ENCODE measurements at places on chromosomes 7 and 10.

DNA sequence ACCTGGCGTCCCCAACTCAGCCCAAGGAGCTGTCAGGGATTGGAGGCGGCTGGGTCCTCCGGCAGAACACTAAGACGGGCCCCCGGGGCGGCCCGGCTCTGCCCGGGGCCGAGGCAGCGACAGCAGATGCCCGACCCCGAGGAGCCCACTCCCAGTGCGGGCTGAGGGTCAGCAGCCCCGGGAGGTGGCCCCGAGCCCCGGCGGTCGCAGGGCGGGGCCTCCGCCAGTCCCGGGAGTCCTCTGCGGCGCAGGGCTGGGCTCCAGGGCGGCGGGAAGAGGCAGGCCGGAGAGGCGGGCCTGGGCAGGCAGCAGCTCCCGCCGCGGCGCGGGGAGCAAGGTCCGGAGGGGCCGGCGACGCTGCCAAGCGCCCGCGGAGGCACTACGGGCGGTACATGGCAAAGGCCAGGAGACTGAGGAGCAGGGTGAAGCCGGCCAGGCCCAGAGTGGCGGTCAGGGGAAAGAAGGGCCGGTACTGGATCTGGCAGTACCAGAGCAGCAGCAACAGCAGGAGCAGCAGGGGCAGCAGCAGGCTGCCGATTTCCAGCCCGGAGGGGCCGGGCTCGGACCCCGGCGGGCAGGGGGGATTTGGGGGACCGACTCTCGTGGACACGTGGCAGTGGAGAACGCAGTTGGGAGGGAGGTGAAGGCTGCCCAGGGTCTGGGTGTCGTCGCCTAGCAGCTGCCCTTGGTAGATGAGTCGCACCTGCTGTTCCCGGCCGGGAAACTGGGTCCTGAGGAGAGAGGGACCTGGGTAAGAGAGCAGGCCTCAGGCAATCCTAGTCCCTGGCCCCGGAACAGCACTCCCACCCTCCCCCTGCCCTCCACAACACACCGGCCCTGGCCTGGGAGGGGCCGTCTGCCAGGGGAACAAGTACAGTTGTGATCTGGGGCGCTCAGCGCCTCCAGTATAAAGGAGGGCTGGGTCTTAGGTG is 827 bp upstream of the FASTK start:
- DNase-seq = no peak

GRCh38 chr10:101875068-101875688 is 31.6 kb upstream of the KCNIP2 start:
- no peak for DNase-seq

DNA sequence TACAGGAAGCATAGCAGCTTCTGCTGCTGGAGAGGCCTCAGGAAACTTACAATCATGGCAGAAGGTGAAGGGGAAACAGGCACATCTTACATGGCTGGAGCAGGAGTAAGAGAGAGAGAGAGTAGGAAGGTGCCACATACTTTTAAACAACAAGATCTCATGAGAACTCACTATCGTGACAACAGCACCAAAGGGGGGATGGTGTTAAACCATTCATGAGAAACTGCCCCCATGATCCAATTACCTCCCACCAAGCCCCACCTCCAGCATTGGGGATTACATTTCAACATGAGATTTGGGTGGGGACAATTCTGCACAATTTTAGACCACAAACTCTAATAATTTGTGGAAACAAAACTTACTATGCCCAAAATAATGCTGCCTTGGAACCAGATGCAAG is 16.8 kb upstream of the ARMC3 start:
- no peak for DNase-seq

DNA sequence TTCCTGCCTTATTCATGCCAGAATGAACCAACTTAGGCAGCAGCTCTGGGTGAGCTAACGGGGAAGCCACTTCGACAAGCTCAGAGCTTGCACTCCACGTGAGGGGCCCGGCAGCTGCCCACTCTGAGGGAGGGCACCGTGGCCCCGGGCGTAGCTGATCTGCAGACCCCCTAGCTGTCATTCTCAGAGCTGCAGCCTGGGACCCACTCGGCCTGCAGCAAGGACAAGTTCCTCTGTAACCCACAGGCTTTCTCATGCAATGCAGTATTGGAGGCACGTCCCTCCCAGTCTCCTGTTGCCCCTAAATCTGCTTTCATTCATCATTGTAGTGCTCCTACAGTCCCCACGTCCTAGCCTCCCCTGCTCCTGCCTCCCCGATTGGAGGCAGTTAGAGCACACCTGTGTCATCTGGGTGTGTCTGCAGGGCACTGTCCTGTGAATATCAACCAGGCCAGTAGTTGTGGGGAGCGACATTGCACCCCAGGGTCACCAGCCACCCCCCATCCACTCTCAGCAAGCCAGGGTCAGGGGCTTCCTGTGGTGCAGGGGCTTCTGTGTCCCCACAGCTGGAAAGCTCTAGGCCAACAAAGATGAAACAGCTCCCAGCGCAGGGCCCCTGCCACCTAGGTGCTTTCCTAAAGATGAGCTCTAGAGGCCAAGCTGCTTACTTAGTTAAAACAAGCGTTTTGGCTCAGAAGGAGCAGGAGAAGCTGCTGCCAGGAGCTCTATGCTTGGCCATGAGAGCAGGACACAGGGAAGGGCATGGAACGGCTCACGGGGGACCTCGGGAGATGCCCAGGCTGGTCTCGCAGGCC is 333.6 kb downstream of the ADARB2 start:
- no peak for DNase-seq

- DNase-seq = no peak
Measured at GRCh38 chr10:133163889-133164815, 4.1 kb downstream of the KNDC1 start.

GRCh38 chr10:45624724-45625123 is 47.8 kb downstream of the ZFAND4 start:
- DNase-seq = no peak

DNA sequence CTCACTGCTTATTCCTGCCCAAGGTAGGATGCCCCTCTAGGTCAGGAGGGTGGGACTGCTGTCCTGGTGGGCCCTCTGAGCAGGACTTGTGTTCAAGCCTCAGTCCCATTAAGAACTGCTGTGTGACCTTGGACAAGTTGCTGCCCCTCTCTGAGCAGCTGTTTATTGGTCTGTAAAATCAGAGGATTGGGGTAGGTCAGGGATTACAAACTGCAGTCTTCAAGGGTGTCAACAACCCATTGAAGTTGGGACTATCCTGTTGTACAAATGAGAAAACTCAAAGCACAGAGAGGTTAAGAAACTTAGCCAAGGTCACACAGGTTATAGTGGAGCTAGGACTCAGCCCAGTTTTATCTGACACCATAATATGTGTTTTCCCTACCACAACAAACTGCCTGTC is 55.3 kb downstream of the ZMIZ1 start:
- DNase-seq = no peak

GRCh38 chr7:35253710-35254495 is at the start of gene TBX20:
Gene TBX20, minus strand, starts transcription at chr7:35254100. Its CDS starts 480 bp downstream, at chr7:35253620.
- DNase-seq = no peak

DNA sequence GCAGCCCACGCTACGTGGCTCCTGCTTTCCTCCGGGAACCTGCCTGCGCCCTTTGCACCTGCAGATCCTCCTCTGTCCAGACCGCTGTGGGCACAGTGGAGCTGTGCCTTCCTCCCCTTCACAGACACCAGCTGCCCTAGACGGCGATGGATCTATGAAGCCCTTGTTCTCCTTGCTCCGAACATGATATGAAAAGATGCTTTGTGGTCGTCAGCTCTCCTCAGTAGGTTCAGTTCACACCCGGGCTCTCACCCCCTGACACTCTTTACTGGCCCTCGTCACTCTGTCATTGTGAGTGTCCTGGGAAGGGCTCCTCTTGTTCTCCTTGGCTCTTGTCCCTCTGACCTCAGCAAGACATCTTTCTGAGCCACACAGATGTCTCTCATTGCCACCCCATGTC is 4.2 kb downstream of the ZNF488 start:
- DNase-seq = no peak

DNA sequence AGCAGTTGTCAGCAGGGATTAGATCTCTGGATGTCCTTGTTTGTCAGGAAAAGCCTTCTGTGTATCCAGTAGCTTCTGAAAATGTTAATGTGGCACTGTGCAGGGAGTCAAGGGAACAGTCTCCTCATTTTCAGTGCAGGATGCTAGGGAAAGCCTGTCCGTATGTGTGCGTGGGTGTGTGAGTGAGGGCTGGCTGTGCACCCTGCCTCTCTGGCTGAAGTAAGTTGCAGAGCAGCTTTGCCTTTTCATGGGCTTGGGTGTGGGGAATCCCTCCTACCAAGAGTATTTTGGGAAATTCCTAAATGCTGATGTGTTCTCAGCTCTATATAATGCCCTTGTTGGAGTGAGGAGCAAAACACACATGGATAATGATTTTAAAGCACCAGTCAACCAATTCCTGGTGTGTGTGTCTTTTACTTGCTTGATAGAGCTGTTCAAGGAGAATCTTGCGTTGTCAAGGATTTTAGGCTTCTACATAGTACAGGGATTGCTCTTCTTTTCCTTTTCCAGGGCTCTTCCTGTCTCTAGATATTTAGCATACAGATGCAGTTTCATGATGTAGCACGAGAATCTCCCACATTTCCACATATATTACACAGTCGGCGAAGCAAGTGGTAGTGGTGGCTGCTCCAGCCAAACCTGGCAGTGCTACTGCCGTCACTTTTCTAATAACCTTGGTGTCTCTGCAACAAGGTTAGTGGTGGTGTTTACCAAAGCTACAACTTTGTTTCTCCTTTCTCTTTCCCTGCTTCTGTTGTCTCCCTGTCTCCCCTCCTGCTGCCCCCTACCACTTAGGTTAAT is 92.8 kb downstream of the MCU start:
- DNase-seq = no peak

- DNase-seq = no peak
Measured at GRCh38 chr7:34751725-34752643, 94.0 kb downstream of the NPSR1 start.

GRCh38 chr10:63430091-63430998 is 35.4 kb downstream of the JMJD1C start:
- no peak for DNase-seq

DNA sequence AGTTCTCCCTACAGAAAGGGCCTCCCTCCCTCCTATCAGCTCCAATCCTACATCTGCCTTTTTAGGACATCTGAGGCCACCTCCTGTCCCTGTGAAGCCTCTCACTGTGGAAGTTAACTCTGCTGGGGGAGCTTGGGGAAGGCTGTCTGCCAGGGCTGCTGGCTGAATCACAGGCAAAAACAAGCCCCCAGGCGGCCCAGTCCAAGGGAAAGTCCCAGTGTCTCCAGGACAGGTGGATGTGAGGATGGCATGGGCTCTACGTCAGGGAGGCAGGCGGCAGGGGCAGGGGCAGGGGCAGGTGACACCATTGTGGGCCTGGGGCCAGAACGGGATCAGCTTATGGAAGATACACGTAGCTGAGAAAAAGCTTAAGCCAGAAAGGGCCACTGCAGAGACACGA is 240.2 kb downstream of the MAD1L1 start:
- no peak for DNase-seq

GRCh38 chr7:116806046-116806944 is 56.1 kb upstream of the CAPZA2 start:
- DNase-seq = no peak

GRCh38 chr10:30897048-30897447 is 134.6 kb downstream of the ZNF438 start:
- no peak for DNase-seq

GRCh38 chr10:78626471-78626870 is 442.3 kb upstream of the ZMIZ1 start:
- DNase-seq = no peak

GRCh38 chr10:131821378-131822012 is 79.3 kb upstream of the PPP2R2D start:
- DNase-seq = no peak

- no peak for DNase-seq
Measured at GRCh38 chr10:80191589-80192270, 13.6 kb downstream of the ANXA11 start.

DNA sequence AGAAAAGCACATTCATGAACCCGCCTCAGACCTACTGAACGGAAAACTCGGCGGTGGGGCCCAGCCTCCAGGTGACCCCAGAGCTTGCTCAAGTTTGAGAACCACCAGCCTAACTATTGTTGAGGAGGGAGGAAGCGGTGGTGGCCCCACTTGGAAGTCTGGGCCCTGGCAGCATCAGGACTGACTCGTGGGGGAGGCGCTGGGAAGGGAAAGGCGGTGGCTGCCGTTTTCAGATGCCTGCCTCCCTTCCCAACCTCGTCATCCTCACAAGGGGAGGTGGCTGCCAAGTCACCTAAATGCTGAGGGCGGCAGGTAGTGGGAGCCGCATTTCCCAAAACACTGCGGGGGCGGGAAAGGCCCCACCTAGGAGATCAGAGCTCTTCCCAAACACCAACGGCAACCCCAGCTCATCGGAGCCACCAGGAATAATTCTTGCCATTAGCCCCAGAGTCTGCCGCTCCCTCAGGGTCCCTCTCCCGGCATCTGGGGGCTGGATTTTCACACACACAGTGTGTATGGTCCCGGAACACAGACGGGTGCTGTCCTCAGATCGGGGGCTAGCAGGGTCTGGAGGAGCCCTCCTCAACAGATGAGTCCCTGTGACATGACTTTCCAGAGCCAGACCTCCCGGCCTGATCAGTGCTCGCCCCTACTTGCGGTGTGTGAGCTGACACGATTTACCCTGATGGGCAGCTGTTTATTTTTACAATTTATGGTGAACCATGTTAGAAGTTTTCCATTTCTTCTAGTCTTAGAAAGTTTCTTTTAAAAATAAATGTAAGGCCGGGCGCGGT is 31.3 kb downstream of the PRKAG2 start:
- DNase-seq = no peak

DNA sequence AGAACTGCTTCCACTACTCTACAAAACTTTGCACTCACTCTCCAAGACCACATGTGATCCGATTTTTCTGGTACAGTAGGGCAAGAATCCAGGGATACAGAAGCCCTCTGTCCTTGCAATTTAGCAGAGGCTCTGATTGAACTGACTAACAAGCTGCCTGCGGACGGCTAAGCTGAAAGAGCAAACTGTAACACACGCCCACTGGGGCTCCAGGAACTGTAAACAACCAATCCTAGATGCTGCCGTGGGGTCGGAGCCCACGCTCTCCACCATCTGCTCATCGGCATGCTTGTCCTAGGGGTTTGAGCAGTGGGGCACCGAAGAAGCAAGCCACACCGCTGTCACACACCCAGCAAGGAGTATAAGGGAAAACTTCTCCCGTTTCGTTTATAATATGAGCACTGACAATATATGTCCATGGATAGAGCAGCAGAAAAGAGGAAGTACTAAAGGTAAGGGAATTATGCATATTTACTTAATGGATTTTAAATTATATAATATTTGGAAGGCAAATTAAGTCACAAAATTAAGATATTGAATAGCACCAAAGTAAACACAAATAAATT is 634.4 kb upstream of the POT1 start:
- DNase-seq = no peak

DNA sequence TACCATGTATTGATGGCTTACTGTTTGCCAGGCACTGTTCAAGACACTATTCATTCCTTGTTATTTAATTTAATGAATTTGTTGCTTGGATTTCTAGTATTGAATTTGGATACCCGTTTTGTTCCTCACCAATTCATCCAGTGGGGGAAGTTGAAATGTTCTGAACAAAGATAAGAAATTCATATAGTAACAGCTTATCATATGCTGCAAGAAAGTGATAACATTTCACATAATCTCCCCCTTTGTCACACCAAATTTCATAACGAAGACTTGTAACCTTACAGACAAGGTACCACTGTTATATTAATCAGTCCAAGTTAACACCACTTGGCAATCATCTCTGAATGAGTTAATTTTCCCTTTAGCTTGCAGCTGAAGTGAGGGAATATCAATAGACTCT is 42.1 kb downstream of the SCIN start:
- no peak for DNase-seq

Measured in T-helper 17 cell (primary cell).